ENCODE measurements at places on chromosomes 7 and 10.

GRCh38 chr10:86663046-86663345, 5.3 kb upstream of the LDB3 start:
- DNase-seq = no peak

GRCh38 chr7:13442226-13442625, 547.2 kb downstream of the ETV1 start:
- no peak for DNase-seq

DNA sequence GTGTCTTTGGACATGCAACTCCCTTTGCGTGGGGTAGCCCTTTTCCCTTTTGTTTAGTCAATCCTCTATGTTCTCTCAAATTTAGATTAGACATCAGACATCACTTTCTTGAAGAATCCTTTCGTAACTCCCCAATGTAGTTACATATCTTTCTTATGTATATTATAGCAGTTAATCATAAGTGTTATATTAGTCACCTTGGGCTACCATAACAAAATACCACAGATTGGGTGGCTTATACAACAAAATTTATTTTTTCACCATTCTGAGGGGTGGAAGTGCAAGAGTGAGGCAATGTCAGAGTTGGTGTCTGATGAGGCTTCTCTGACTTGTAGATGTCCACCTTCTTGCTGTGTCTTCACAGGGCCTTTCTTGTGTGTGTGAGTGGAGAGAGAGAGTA, 105.7 kb downstream of the PHTF2 start:
- no peak for DNase-seq

GRCh38 chr10:133276435-133277201, at the start of gene ADAM8:
ADAM8 (minus strand) TSS chr10:133276868; CDS start chr10:133276817, 51 bp downstream.
- DNase-seq = no peak

All from cortex of kidney (tissue), 1 donor.